Astrocyte (in vitro differentiated cells and primary cell): ENCODE measurements at places on chromosomes 4 and X. TPM values are rescaled to one million over a fixed set of nuclear protein-coding genes. Genes with fewer than 3 reads are reported as not detected.

- H3K4me1 ChIP-seq, result no peaks in the 10 kb centered on the region
- H3K4me3 ChIP-seq, result no peak overlapping the region
- DNase-seq, result no peak
- no peak overlapping the region for H3K27ac ChIP-seq
- H3K27me3 ChIP-seq, result peaks cover 10% of the 10 kb centered on the region
Observed at GRCh38 chr4:140289486-140289885, 84.0 kb upstream of the SCOC start.

The P2RY10 gene
- total RNA-seq, result not detected in 2 replicates

- H3K4me1 ChIP-seq, result no peaks in the 10 kb centered on the region
- no peak overlapping the region for H3K4me3 ChIP-seq
- no peaks in the 10 kb centered on the region for H3K36me3 ChIP-seq
- no peak overlapping the region for H3K27ac ChIP-seq
Observed at GRCh38 chr4:103673983-103674382, 45.8 kb downstream of the TACR3 start.

DNA sequence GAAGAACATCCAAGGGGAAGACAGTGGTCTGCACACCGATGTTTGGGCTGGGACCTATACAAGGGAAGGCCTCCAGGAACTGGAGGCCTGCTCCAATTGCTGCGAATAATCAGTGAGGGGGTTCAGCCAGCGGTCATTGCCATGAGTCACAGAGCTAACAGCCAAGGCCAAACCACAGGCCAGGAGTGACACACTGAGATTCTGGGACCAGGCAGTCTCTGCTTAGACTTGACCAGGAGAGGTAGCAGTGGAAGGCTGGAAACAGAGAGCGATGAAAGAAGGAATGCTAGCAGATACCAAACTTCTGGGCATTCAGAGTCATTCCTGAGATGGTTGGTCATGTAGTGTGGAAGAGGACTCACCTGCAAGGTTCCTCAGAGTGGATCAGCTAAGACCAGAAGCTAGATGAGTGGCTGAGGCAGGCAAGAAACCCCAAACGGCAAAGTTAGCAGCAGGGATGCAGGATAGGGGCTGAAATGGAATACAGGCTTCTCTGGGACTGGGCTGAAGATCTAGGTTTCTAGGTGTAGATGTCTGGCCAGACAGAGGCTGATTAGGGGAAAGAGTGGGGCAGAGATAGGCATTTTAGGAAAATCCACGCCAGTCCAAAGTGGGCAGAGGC is 54.7 kb downstream of the CNGA2 start:
- no peaks in the 10 kb centered on the region for H3K27me3 ChIP-seq
- DNase-seq, result peak; percentile 95
- H3K4me1 ChIP-seq, result peaks cover 16% of the 10 kb centered on the region
- H3K4me3 ChIP-seq, result peak overlapping the region; percentile 23
- H3K36me3 ChIP-seq, result no peaks in the 10 kb centered on the region

DNA sequence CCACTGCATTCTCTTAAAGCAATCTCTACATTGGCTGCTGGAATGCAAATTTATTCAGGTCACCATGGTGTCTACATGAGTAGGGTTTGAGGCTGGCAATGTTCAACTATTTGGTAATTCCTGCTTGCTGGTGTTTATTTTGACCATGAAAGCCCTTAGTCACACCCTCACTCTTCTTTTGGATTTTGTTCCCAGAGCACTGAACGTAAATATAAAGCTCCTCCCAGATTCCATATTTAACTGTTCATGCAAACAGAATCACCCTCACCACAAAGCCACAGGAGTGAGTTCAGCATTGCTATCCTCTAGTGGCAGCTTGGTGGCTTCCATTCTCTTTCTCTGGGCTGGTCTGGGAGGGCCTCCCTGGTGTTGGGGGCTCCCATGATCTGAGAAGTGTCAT is 82.8 kb downstream of the LNX1 start:
- no peaks in the 10 kb centered on the region for H3K36me3 ChIP-seq
- H3K27ac ChIP-seq, result peak overlapping the region; percentile 68
- peaks cover 18% of the 10 kb centered on the region for H3K4me1 ChIP-seq
- peaks cover 5% of the 10 kb centered on the region for H3K27me3 ChIP-seq
- H3K4me3 ChIP-seq, result peak overlapping the region; percentile 40

GRCh38 chr4:95358421-95358820 is 190.4 kb downstream of the UNC5C start:
- H3K36me3 ChIP-seq, result no peaks in the 10 kb centered on the region
- no peak for DNase-seq
- no peak overlapping the region for H3K4me3 ChIP-seq
- no peak overlapping the region for H3K27ac ChIP-seq

The PWWP3B gene
- 3.1 and 3.3 TPM in 2 replicates for total RNA-seq

DNA sequence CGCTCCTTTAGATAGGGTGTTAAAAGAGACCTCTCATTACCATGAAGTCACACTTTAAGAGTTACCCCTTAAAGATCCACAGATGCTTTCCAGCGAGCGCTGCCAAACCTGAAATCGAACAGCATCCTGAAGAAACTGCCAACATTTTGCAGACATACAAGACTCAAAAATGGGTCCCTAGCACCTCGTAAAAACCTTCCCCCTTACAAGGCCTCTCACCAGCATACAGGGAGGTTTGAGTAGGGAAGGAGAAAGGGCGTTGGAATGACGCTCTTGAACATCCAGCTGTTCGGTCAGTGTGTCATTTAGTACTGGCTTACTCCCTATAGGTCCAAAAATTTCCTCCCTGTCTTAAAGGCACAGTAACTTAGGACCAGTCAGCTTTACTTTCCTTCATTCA is 45.3 kb upstream of the PGRMC1 start:
- H3K4me3 ChIP-seq, result no peak overlapping the region
- H3K27me3 ChIP-seq, result no peaks in the 10 kb centered on the region
- no peak for DNase-seq
- no peaks in the 10 kb centered on the region for H3K36me3 ChIP-seq
- H3K4me1 ChIP-seq, result no peaks in the 10 kb centered on the region

The CFAP99 gene
- not detected in 2 replicates for total RNA-seq

GRCh38 chr4:138189206-138189605 is 52.9 kb downstream of the SLC7A11 start:
- no peaks in the 10 kb centered on the region for H3K36me3 ChIP-seq
- H3K27me3 ChIP-seq, result no peaks in the 10 kb centered on the region
- no peak for DNase-seq
- no peak overlapping the region for H3K27ac ChIP-seq
- H3K4me1 ChIP-seq, result no peaks in the 10 kb centered on the region
- H3K4me3 ChIP-seq, result no peak overlapping the region

The HOPX gene
- 0.94 and 1.7 TPM in 2 replicates for total RNA-seq

The FAM114A1 gene
- total RNA-seq, result 159 and 169 TPM in 2 replicates

- no peak overlapping the region for H3K27ac ChIP-seq
- no peak for DNase-seq
- no peaks in the 10 kb centered on the region for H3K4me1 ChIP-seq
- no peaks in the 10 kb centered on the region for H3K27me3 ChIP-seq
Observed at GRCh38 chr4:92172203-92172602, 131.6 kb upstream of the GRID2 start.

- DNase-seq, result peak; percentile 12
- no peak overlapping the region for H3K4me3 ChIP-seq
- no peaks in the 10 kb centered on the region for H3K27me3 ChIP-seq
- no peak overlapping the region for H3K27ac ChIP-seq
Observed at GRCh38 chr4:147524601-147525000, 43.7 kb downstream of the EDNRA start.

DNA sequence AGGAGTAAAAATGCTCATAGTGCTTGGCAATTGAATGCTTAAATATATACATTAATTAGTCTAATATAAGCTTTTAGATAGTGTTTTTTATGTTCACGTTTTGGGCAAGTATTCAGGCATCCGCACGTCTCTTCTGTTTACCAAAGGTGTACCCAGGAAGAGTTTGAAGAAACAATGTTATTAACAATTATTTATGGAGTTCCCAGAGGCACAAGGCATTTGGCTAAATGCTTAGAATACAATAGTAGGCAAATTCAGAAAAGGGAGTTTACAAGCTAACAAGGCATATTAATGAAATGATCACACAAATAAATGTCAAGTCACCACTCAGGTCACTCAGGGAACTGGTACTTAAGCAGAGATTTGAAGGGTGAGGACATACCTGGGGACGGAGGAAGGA is 294.8 kb downstream of the TENM3 start:
- H3K27me3 ChIP-seq, result no peaks in the 10 kb centered on the region
- no peak for DNase-seq
- H3K27ac ChIP-seq, result no peak overlapping the region
- H3K36me3 ChIP-seq, result no peaks in the 10 kb centered on the region
- H3K4me3 ChIP-seq, result no peak overlapping the region
- H3K4me1 ChIP-seq, result peaks cover 9% of the 10 kb centered on the region

DNA sequence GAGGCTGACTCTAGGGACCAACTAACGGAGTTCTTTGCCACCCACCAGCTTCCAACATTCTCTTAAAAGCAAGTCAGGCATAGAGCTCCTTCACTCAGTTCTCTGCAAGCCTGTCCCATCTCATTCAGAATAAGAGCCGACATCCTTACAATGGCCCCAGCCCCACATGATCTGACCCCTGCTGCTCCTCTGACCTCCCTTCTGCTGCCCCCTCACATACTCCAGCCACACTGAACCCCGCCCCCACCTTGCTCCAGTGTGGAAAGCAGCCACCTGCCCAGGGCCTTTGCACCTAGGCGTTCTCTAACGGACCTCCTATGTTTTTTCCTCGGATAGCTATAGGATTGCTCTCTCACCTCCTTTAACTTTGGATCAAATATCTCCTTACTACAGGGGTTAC is 143.2 kb upstream of the ETNPPL start:
- H3K4me3 ChIP-seq, result no peak overlapping the region
- H3K27me3 ChIP-seq, result no peaks in the 10 kb centered on the region
- no peak overlapping the region for H3K27ac ChIP-seq
- no peaks in the 10 kb centered on the region for H3K36me3 ChIP-seq
- no peaks in the 10 kb centered on the region for H3K4me1 ChIP-seq
- DNase-seq, result no peak

DNA sequence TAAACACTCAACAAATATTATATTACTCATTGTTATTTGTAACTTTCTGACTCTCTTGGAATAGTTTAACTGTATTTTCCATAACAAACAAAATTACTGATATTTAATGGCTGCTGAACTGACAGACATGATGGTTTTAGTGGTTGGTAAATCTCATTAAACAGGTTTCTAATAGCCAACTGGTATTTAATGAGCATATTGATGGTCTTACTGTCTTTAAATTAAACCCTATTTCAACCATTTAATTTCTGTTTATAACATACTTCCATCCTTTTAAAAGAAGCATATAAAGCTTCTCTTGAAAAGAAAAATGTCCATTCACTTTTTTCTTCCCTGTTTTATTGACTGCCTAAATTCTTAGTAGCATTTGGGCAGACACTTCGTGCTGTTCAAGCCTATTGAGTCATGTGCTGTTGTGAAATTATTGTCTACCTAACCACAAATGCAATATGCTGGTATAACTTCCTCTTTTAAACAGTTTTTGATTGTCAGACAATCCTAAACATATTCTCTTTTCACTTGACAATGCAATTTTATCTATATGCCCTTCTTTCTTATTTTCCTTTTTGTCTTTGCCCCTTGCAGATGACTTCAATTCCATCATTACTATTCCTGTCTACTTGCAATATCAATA is 163.9 kb upstream of the SLC7A11 start:
- H3K4me3 ChIP-seq, result no peak overlapping the region
- no peaks in the 10 kb centered on the region for H3K4me1 ChIP-seq
- no peaks in the 10 kb centered on the region for H3K27me3 ChIP-seq
- no peak overlapping the region for H3K27ac ChIP-seq
- DNase-seq, result peak; percentile 51

GRCh38 chr4:56465599-56466295 is 1.7 kb upstream of the SRP72 start:
- H3K4me3 ChIP-seq, result peak overlapping the region; percentile 100
- no peaks in the 10 kb centered on the region for H3K27me3 ChIP-seq
- peak overlapping the region; percentile 95 for H3K27ac ChIP-seq
- peaks cover 11% of the 10 kb centered on the region for H3K4me1 ChIP-seq
- DNase-seq, result peak; percentile 49
- peaks cover 11% of the 10 kb centered on the region for H3K36me3 ChIP-seq

DNA sequence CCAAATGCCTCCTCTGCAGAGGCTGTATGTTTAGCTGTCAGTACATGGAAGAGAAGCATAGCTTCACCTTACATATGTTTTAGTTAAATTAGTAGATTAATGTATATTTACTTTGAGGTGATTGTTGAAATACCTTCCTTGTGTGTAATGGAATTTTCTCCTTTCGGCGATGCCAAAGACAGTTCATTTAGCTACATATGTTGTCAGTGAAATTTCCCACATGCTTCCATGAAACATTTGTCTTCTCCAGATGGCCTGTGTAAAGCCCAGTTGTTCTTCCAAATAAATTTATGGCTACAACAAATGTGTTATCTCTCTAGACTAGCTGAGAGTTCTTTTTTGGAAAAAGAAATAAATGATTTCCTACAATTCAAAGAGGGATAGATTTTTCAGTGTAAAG is 95.2 kb downstream of the GPAT3 start:
- DNase-seq, result peak; percentile 73
- no peak overlapping the region for H3K27ac ChIP-seq
- H3K4me1 ChIP-seq, result no peaks in the 10 kb centered on the region
- peaks cover under 1% of the 10 kb centered on the region for H3K27me3 ChIP-seq

The OPRPN gene
- total RNA-seq, result not detected in 2 replicates

The AFM gene
- total RNA-seq, result not detected in 2 replicates

The FOXR2 gene
- not detected in 2 replicates for total RNA-seq

- DNase-seq, result no peak
- H3K27ac ChIP-seq, result no peak overlapping the region
- no peak overlapping the region for H3K4me3 ChIP-seq
- no peaks in the 10 kb centered on the region for H3K27me3 ChIP-seq
- H3K36me3 ChIP-seq, result no peaks in the 10 kb centered on the region
Observed at GRCh38 chr4:102918859-102919258, 50.1 kb downstream of the CISD2 start.

DNA sequence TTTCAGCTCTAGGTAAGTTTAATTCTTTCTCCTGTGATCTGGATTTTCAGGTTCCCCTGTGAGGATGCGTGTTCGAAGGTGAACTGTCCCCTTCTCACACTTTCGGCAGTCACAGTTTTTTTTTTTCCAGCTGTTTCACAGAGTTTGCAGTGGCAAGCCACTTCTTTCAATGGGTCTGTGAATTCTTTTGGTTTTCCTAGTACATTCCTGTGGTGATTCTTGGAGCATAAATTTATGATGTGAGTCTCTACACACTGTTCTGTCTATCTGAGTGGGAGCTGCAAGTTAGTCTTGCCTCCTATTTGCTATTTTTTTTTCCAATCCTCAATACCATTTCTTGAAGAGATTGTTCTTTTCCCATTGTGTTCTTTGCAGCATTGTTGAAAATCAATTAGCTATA is 595.5 kb downstream of the RAPGEF2 start:
- no peaks in the 10 kb centered on the region for H3K36me3 ChIP-seq
- no peak overlapping the region for H3K4me3 ChIP-seq
- H3K27ac ChIP-seq, result no peak overlapping the region
- no peaks in the 10 kb centered on the region for H3K4me1 ChIP-seq

GRCh38 chrX:74438764-74439163 is 17.5 kb downstream of the SLC16A2 start:
- no peak overlapping the region for H3K27ac ChIP-seq
- no peak overlapping the region for H3K4me3 ChIP-seq
- H3K36me3 ChIP-seq, result no peaks in the 10 kb centered on the region
